SK-N-MC (cell line): ENCODE measurements at places on chromosomes 12 and 14.
A peak's percentile ranks its signal among the peaks of the same experiment; 100 is the strongest.

GRCh38 chr14:73146111-73146510 is 9.8 kb downstream of the PSEN1 start:
- no peak for DNase-seq

DNA sequence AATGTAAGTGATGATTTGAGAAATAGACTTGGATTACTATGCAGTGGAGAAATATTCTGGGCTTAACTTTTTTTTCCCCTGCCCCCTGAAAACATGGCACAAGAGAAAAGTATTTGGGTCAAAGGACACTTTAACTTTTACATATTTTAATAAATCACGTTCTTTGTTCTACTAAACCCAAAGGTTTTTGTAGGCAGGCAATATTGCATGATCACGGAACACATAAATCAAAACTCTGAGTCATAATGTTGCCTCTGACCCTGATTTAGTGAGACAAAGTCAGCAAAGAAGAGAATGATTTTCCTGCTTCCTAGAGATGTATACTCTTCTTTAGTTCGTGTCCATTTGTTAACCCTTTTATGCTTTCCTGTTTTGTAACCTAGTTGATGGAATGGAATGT is 38.0 kb downstream of the ABCD2 start:
- DNase-seq: peak; percentile 12

DNA sequence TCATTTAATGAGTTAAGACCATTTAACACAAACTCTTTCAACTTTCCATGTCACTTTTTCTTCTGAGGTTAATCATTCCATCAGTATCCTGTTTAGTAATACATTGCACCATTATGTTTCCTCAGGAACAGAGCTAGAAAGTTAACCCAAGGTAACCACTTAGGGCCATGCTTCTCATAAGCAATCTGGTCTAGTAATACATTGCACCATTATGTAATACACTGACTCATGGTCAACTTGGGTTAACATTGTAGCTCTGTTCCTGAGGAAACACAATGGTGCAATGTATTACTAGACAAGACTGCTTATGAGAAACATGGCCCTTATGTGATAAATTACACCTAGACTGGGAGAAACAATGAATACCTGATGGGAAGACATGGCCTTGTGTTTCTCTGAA is 21.7 kb downstream of the ERH start:
- no peak for DNase-seq

DNA sequence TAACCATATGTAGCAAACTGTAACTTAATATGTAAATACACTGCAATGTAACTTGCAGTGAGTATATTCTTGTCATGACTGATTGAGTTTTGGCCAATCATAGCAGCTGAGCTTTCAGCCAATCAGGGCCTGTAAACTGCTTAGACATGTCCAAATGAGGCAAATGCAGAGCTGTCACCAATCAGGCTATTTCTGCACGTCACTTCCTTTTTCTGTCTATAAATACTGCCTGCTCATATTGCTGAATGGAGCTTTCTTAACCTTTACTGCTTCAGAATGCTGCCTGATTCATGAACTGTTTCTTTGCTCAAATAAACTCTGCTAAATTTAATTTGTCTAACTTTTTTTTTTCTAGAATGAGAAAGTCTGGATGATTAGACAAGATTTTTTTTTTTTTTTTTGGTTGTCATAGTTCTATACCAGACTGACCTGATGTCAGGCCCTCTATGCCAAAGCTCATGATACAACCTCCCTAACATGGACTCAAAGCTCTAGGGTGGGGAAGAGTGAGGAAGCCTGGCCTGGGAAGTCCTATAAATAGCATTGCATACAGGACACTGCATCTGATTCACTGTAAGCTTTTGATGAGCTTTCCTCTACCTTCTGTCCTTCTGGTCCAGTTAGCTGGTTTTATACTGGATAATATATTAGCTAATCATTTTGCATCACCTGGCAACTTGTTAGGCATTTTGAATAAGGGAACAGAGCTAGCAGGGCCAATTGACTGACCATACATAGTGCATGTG is 12.0 kb downstream of the MGP start:
- DNase-seq: no peak

DNA sequence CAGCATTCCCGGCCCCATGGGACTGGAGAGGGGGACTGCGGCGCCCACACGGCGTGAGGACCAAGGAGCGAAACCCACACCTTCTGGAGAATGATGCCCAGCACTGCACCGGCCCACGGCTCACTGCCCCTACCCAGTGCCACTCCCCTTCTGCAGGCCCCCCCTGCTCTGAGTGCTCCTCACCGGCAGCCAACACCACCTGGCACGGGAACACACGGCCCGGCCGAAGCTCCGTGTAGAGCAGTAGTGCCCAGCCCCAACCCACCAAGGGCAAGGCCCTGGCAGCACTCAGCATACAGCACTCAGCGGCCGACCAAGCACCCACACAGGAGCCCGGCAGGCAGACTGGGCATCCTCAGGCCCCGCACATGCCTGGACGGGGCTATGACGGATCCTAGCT is 13.4 kb downstream of the BTBD6 start:
- no peak for DNase-seq

DNA sequence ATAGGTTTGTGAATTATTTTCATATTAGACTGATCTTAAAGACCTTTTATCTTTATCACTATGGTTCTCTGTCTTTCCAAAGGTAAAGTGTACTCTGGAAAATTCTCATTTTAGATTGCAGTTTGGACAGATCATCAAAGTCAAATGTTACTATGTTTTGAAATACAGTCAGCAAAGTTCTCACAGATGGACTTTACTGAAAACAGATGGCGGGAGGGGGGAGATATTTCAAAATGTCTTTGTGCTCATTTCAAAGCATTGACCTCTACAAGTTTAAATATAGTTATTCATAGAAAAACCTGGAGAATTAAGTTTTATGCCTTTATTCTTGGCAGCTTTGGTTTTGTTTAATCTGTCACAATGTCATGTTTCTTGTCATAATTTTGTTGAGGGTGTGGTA is 51.8 kb upstream of the LRTM2 start:
- no peak for DNase-seq

GRCh38 chr14:72726444-72726843 is 167.5 kb downstream of the DPF3 start:
- DNase-seq: no peak

- no peak for DNase-seq
Observed at GRCh38 chr12:55823419-55823818, 5.6 kb downstream of the ORMDL2 start.
